Smooth muscle cell of the pulmonary artery (primary cell): ENCODE measurements at places on chromosomes 4 and X. TPM values are rescaled to one million over a fixed set of nuclear protein-coding genes. Genes with fewer than 3 reads are reported as not detected.

The F8A3 gene
- total RNA-seq: 1.5 and 1.7 TPM in 2 replicates

The CXCL10 gene
- not detected in 2 replicates for total RNA-seq

The EIF4E gene
- 108 and 136 TPM in 2 replicates for total RNA-seq

The SH3D19 gene
- 20.3 and 48.0 TPM in 2 replicates for total RNA-seq

The NUP62CL gene
- not detected in 2 replicates for total RNA-seq

The KLHL4 gene
- 1.8 and 6.2 TPM in 2 replicates for total RNA-seq

The FAM9C gene
- total RNA-seq: 0.07 TPM in 1 of 2 replicates, not detected in the other

The SMR3B gene
- not detected in 2 replicates for total RNA-seq

The XAGE1A gene
- not detected in 2 replicates for total RNA-seq

The PPEF2 gene
- 0.03 TPM in 1 of 2 replicates, not detected in the other for total RNA-seq

The CSAG1 gene
- not detected in 2 replicates for total RNA-seq

The SLC6A14 gene
- total RNA-seq: not detected in 2 replicates

The WWC2 gene
- 39.8 and 62.1 TPM in 2 replicates for total RNA-seq

The TRIM75 gene
- total RNA-seq: not detected in 2 replicates

The CYBB gene
- total RNA-seq: not detected in 2 replicates

The BMPR1B gene
- total RNA-seq: 0.53 and 0.72 TPM in 2 replicates

The RHOXF2 gene
- total RNA-seq: not detected in 2 replicates

The MAGEA12 gene
- not detected in 2 replicates for total RNA-seq

The ZCCHC12 gene
- total RNA-seq: not detected in 2 replicates

The FAM47A gene
- total RNA-seq: not detected in 2 replicates

The EVC2 gene
- 7.8 and 9.6 TPM in 2 replicates for total RNA-seq

The SUPT20HL1 gene
- total RNA-seq: 0.07 TPM in 1 of 2 replicates, not detected in the other

The CRMP1 gene
- under 0.01 TPM in 1 of 2 replicates, not detected in the other for total RNA-seq

The WDR19 gene
- 32.6 and 32.9 TPM in 2 replicates for total RNA-seq

The SYNPO2 gene
- 43.4 and 56.6 TPM in 2 replicates for total RNA-seq

The MAGED4 gene
- 53.2 and 60.0 TPM in 2 replicates for total RNA-seq

The TLR10 gene
- total RNA-seq: not detected in 2 replicates

The TMEM255A gene
- total RNA-seq: 0.07 TPM in 1 of 2 replicates, not detected in the other

The LUZP4 gene
- total RNA-seq: not detected in 2 replicates

The PRKG2 gene
- 0.36 and 1.8 TPM in 2 replicates for total RNA-seq

The GRIPAP1 gene
- total RNA-seq: 22.3 and 24.3 TPM in 2 replicates

The TEC gene
- total RNA-seq: 0.20 and 0.26 TPM in 2 replicates
